ENCODE measurements at places on chromosomes 16 and 17.

- no peak for DNase-seq
These were observed 19.7 kb downstream of the G6PC1 start for GRCh38 chr17:42920106-42920900.

GRCh38 chr17:57654040-57654775 is 90.9 kb downstream of the CCDC182 start:
- DNase-seq: no peak

DNA sequence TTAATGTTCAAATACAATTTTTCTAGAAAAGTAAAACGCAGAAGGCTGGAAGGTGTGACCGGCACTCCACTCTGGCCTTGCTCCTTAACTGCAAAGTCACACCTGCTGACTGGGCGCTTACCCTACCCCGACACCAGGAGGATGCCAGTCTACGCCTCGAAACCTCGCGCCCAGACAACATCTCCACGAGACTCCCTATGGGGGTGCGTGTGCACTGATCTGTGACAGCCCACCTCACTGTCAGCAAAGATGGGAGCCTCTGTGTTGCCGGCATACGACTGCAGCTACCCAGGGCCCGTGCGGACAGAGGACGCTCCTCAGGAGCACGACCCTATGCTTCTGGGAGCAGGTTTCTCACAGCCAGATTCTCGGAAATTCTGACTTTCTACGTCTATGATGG is 26.1 kb downstream of the MAP1LC3B start:
- DNase-seq: no peak

- no peak for DNase-seq
These were observed 44.1 kb upstream of the SEC14L1 start for GRCh38 chr17:77096570-77097214.

GRCh38 chr16:84795329-84796053 is 24.3 kb upstream of the CRISPLD2 start:
- no peak for DNase-seq
